ENCODE measurements at places on chromosomes 16 and 17. TPM values are rescaled to one million over a fixed set of nuclear protein-coding genes. Genes with fewer than 3 reads are reported as not detected.

Gene DNAI2
- polyA plus RNA-seq, result 0.07 TPM

Gene TM4SF5
- polyA plus RNA-seq, result not detected

Gene ZFPM1
- polyA plus RNA-seq, result 1.2 TPM

Gene DCXR
- polyA plus RNA-seq, result 144 TPM

Gene GPR179
- 0.02 TPM for polyA plus RNA-seq

Gene PARD6A
- polyA plus RNA-seq, result 3.0 TPM

Gene KLHDC4
- polyA plus RNA-seq, result 16.2 TPM

Gene HLF
- polyA plus RNA-seq, result 28.0 TPM

Gene CCL16
- 0.90 TPM for polyA plus RNA-seq

GRCh38 chr17:7886227-7887037, 2.2 kb upstream of the CHD3 start:
- peak; percentile 69 for DNase-seq

- DNase-seq, result no peak
Observed at GRCh38 chr16:55000595-55000994, 69.9 kb downstream of the IRX5 start.

DNA sequence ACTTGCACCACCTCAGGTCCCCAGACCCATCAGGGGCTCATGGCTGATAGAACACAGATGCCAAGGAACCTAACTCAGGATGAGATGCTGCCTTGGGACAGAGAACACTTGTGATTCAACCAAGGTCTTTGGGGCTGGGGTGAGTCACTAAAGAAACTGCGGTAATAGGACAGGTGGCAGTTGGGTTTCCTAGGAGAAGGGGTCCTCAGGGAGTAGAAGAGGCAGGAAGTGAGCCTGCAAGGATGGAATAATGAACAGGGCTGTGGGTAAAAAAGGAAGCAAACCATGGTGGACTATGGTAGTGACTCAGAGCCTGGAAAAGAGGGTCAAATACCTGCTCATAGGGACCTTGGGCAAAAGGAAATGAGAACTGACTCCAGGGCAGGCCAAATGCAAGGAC, 6.5 kb upstream of the PNPO start:
- DNase-seq, result no peak

GRCh38 chr17:33580215-33580614, 287.1 kb upstream of the ASIC2 start:
- DNase-seq, result no peak

DNA sequence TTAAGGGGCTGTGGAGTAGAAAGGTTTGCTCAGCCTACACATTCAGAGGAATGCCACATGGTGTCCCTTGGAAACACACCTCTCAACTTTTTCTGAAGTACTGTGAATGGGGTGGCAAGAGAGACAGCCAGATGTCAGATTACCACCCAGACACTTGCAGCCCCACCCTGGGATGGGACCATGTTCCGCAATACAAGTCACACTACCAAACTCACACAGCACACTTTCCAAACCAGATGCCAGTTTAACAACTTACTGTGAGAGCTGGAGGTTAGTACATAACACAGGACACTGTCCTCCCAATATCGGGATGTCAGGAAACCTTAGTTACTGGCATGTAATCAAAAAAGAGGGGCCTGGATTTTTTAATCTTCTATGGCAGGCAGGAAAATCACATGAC, 7.9 kb downstream of the USP7 start:
- DNase-seq, result no peak

- DNase-seq, result peak; percentile 58
Observed at GRCh38 chr16:69890114-69890891, 60.8 kb upstream of the CLEC18A start.

GRCh38 chr16:86404678-86405077, 105.6 kb upstream of the FOXF1 start:
- no peak for DNase-seq

DNA sequence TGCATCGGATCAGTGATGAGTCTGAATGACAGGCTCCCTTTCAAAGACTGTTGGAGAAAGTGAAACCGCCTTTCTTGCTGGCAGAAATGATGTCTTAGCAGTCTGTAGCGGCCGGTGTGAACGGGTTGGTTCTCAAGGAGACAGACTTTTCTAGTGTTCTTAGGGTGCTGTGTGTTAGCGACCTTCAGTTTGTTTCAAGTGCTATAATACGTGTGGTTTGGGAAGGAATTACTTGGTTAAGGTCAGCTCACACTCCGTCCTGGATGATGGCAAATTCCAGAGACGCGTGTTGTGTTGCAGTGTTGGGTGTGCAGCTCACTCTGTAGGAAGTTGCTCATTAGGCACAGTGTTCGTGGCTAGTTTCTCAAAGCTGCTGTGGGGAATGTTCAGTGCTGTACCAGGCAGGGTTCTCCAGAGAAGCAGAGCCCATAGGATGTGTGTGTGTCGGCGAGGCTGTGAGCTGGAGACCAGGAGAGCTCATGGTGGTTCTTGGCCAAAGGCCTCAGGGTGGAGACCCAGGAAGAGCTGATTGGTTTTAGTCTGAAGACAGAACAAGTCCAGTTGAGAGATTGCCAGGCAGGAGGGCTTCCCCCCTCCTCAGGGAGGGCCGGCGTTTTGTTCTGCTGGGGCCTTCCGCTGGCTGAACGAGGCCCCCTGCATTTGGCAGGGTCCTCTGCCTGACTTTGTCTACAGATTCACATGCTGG, 37.6 kb downstream of the ZNF750 start:
- no peak for DNase-seq

DNA sequence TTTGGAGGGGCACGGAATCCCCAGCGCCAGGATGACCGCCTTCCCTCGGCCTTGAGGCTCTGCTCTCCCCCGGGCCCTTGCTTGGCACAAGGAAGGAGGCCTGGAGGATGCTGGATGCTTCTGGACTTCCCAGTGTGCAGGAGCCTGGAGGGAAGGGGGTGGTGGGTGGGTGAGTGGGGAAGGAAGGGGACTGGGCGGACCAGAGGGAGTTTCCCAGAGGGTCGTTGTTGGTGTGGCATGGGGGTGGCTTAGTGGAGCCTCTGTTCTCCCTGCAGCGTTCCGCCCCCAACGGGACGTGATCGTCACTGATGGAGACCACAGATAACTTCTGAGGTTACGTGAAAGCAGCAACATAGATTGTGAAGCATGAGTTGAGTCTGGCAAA, 140.0 kb downstream of the IRF8 start:
- no peak for DNase-seq

DNA sequence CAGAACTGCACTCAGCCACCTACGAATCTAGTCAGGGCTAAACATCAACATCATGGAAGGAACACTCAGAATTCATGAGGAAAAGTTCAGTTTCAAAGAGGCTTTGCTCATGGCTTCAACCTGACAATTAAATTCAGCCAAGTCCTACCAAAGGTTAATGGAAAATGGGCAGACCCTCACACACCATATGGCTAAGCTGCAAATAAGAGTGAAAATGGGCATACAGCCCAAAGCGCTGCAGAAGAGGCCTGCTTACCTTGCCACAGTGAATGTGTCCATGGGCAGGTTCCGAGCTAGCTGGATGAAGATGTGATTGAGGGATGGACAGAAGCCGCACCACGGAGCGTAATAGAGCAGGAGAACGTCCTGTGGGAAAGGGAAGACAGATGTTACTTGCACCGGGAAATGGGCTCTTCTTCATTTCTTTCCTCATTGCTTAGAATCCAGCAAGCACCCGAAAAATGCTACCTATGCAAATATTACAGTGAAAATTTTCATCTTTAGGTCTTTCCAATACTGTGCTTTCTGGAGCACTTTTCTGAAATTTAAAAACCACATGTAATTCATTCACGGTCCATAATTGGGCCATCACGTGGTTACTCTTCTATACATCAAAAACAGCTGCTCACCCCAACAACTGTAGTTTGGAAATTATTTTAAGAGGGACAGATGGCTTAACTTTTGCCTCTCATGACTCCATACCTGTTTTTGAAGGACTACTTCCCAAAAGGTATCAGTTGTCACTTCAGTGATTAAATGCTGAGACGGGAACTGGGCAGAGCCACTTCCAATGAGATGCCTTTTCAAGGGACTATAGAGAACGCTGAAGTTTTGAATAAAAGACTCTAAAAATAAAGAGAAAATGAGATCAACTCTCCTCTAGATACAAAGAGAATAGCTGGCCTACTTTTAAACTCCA, 19.6 kb downstream of the SNN start:
- no peak for DNase-seq

DNA sequence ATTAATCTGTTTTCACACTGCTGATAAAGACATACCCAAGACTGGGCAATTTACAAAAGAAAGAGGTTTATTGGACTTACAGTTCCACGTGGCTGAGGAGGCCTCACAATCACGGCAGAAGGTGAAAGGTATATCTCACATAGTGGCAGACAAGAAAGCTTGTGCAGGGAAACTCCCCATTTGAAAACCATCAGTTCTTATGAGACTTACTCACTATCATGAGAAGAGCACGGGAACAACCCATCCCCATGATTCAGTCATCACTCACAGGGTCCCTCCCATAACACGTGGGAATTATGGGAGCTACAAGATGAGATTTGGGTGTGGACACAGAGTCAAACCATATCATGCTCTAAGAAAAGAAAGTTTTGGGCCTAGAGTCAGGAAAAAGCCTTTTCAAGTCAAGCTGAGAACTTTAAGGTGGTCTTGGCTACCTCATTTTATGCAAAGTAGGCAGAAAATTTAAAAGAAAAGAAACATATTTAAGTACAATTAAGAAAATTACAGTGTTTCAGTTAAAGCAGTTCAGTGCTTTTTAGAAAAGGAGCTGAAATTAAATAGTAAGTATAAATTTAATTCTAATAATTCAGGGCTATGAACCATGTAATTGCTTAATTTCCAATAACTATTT, 24.9 kb upstream of the CRYM start:
- no peak for DNase-seq

GRCh38 chr17:64022611-64023063, 2.2 kb upstream of the ICAM2 start:
- no peak for DNase-seq

DNA sequence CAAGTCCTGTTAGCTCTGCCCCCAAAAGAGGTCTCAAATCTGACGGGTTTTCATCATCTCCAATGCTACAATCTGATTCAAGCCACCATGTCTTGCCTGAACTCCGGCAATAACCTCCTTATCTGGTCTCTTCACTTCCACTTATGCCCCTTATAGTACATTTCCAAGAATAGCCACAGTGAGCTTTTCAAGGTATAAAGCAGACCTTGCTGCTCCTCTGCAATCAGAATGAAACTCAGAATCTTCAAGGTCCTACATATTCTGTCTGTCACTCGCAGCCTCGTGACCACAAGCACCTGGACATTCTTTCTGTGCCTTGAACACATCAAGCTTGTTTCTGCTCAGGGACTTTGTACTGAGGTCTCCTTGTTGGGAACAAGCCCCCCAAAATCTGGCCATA, 84.7 kb downstream of the YPEL2 start:
- no peak for DNase-seq

- DNase-seq, result no peak
Observed at GRCh38 chr17:71315568-71315967, 805.3 kb upstream of the SOX9 start.

GRCh38 chr16:72915331-72915730, 132.6 kb downstream of the ZFHX3 start:
- no peak for DNase-seq

DNA sequence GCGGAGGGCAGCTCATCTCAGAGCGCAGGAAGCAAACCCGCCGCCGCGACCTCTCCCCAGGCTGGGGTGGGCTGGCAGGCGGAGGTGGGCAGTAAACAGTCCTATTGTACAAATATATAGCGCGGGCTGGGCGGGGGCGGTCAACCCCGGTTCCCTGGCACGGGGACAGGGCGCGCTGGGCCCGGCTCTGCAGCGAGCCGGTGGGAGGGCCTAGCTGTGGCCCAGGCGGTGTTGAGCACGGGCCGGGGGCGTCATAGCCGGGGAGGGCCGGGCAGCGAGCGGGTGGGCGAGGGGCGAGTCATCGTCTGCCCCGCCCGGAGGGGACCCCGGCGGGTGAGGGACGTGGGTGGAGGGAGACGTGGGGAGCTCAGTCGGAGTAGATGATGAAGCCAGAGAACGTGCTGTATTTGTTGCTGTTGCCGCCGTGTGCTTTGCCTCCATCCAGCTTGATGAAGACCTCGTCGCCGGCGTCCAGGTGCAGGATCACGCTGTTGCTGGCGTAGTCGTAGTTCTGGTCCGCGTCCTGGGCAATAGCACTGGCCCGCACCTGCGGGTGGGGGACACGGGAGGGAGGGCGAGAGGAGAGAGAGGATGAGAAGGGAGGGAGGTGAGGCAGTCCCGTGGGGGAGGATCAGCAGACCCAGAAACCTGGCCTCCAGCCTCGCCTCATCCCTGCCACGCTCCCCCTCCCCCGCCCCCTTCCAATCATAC, 8.1 kb downstream of the C1QL1 start:
- DNase-seq, result no peak

DNA sequence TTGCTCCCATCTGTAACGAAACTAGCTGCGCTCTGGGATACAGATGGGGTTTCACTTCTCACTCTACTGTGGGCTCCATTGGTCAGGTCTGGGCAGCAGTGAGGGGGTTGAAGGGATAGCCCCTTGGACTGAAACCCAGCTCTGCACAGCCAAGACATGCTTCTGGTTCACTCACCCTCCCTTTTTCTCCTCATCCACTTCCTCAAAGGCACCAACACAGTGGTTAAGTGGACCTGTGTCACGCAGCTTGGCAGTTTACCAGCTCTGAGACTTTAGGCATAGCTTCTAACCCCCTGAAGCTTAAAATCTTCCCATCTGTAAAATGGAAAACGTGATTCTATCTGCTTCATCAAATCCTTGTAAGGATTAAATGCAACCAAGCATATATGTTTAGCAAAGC, 11.5 kb upstream of the KRT38 start:
- DNase-seq, result no peak

DNA sequence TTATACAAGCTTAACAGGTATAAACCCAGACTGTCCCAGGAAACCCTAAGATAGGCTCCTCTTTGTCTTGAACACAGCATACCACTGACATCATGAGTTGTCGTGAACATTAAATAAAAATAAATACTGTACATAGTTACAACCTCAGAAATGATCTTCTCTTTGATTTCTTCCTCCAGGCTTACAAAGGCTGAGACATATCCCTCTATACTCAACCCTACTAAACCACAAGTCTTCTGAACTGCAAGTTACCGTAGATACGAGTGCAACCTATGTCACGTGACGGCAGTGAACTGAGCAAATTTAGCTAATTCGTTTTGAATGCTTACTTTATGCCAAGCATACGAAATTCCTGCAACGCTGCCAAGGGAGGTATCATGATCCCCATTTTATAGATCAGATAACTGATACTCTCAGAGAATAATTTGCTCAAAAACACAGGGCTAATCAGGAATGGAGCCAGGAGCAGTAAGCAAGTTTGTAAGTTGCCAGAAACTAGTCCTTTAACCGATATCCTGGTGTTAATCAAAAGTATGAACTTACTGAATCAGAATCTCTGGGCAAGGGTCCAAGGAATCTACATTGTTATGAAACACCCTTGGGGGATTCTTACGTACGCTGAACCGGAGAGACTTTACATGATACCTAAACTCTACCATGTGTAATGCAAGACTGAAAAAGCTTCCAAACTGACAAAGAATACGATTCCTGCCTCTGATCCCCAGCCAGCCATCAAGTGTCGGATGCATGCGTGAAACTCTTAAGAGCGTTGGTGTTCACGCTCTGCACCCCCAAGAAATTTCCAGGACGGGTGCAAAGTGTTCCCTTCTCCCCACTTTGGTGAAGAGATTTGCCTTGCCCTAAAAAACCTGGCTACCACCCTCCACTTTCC, 106.2 kb downstream of the XYLT1 start:
- no peak for DNase-seq
